Fibroblast of lung (primary cell): ENCODE measurements at places on chromosomes 5 and 9. TPM values are rescaled to one million over a fixed set of nuclear protein-coding genes. Genes with fewer than 3 reads are reported as not detected.

GRCh38 chr5:166031926-166032325 is 2259.5 kb upstream of the WWC1 start:
- no peak overlapping the region for H3K4me3 ChIP-seq
- H3K36me3 ChIP-seq = no peaks in the 10 kb centered on the region
- H3K27ac ChIP-seq = no peak overlapping the region
- H3K4me1 ChIP-seq = no peaks in the 10 kb centered on the region
- no peak for DNase-seq

DNA sequence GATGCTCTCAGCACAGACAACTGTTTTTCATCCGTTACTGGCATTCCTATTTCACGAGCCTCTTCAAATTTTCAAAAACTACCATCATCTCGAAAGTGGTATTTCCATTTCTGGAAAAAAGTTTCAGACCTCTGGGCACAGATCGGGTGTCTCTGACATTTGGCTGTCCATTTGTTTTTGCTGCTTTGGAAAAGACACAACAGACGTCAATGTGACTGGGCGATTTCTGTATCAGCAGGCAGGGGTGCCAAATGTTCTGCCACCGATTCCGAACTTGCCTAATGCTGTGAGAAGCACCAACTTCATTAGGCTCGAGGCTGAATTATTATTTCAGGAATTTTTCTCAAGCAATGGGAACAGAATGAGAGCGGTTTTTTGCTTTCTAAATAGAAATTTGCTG is 105.6 kb downstream of the ARSB start:
- H3K27me3 ChIP-seq = no peaks in the 10 kb centered on the region
- H3K4me3 ChIP-seq = no peak overlapping the region
- no peak for DNase-seq

DNA sequence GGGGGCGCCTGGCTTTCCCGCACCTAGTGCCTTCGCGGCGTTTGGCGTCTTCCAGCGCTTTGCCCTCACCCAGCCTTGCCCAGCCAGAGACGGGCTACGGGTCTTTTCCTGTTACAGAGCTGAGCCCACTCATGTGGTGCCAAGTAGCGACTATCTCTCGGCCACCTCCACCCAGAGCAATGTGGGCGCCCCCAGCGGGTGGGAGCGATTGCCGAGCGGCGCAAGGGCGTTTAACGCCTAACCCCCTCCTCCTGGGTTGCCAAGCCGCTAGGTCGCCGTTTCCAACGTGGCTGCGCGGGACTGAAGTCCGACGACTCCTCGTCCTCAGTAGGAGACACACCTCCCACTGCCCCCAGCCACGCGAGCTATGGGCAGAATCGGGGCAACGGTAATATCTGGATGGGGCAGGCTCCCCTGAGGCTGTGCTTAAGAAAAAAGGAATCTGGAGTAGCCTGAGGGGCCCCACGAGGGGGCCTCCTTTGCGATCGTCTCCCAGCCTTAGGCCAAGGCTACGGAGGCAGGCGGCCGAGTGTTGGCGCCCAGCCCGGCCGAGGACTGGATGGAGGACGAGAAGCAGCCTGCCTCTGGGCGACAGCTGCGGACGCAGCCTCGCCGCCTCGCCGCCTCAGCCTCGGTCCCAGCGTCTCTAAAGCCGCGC is 5.8 kb downstream of the TLX3 start:
- no peak overlapping the region for H3K27ac ChIP-seq
- DNase-seq = no peak
- no peak overlapping the region for H3K4me3 ChIP-seq
- no peaks in the 10 kb centered on the region for H3K4me1 ChIP-seq
- H3K27me3 ChIP-seq = peaks cover 80% of the 10 kb centered on the region

GRCh38 chr5:25286319-25286718 is 641.5 kb upstream of the CDH10 start:
- DNase-seq = no peak
- no peaks in the 10 kb centered on the region for H3K36me3 ChIP-seq
- no peak overlapping the region for H3K4me3 ChIP-seq
- no peaks in the 10 kb centered on the region for H3K4me1 ChIP-seq
- no peak overlapping the region for H3K27ac ChIP-seq

DNA sequence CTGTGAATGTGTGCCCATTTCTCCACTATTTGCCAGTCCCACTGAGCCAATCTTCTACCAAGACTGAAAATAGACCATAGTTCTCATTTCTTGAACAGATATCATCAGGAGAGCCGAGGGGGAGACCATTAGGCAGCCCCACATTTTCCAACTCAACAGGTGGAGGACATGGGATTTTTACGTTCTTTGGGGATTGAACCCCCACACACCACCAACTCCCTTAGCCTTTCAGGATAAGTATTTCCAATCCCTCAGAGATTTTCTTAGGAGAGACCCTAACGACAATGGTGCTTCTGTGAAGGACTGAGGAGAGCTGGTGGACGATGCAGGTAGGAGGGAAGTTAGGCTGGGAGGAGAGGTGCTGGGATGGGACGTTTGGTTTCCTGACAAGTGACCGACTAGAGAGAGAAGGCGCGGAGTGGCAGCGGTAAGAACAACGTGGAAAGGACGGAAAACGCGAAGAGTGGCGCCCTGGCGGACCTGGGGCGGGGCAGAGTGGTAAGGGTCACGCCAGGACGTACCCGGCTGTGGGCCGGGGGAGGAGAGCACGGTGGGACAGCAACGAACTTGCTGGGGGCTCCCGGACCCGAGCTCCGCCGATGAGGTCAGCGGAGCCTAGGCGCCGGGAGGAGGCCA is 681 bp upstream of the CHSY3 start:
- H3K4me3 ChIP-seq = peak overlapping the region; percentile 57
- H3K4me1 ChIP-seq = peaks cover 9% of the 10 kb centered on the region
- no peaks in the 10 kb centered on the region for H3K36me3 ChIP-seq
- no peak for DNase-seq

Gene PCDHGA5
- total RNA-seq = 1.5 and 2.6 TPM in 2 replicates

DNA sequence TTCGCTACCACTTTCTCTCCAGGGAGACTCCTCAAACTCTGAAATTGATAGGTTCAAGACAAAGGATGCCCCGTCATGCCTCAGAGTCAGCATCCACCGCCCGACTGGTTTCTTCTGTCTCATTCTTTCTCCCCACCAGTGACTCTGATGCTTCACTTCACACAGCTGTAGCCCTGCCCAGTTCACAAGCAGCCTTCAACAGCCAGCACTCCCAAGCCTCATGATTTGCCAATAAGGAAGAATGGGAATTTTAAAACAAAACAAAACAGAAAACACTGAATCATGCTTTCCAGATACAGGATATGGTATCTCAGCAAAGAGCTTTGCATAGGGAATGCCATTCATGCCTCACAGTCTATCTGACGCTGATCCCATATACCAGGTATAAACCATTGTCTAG is 371.2 kb upstream of the RORB start:
- no peaks in the 10 kb centered on the region for H3K36me3 ChIP-seq
- no peaks in the 10 kb centered on the region for H3K27me3 ChIP-seq
- no peaks in the 10 kb centered on the region for H3K4me1 ChIP-seq
- H3K4me3 ChIP-seq = no peak overlapping the region
- no peak overlapping the region for H3K27ac ChIP-seq

- peak; percentile 45 for DNase-seq
- no peaks in the 10 kb centered on the region for H3K36me3 ChIP-seq
- no peaks in the 10 kb centered on the region for H3K27me3 ChIP-seq
- peaks cover 3% of the 10 kb centered on the region for H3K4me1 ChIP-seq
- H3K4me3 ChIP-seq = no peak overlapping the region
These were observed 29.2 kb upstream of the ARHGEF28 start for GRCh38 chr5:73596705-73597328.

- H3K36me3 ChIP-seq = no peaks in the 10 kb centered on the region
- DNase-seq = peak; percentile 51
- H3K27me3 ChIP-seq = no peaks in the 10 kb centered on the region
- H3K4me1 ChIP-seq = peaks cover 14% of the 10 kb centered on the region
These were observed 90.1 kb upstream of the DMRT1 start for GRCh38 chr9:751137-752051.

DNA sequence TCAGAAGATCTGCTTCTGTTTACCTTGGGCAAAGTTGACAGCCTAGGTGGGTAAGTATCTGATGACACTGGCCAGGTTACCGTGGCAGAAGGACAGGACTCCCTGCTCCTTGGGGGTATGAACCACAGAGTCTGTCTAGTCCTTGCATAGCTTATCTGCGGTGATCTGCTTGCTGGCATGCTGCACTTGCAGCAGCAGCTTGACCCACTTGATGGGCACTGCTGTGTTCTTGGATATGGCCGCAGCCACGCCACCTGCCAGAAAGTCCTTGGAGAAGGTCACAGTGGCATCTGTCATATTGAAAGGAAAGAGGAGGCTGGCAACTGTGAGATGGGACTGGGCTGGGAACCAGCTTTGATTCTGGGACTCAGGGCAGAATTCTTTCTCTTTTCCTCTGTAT is 35.9 kb upstream of the POC5 start:
- no peaks in the 10 kb centered on the region for H3K27me3 ChIP-seq
- H3K36me3 ChIP-seq = no peaks in the 10 kb centered on the region
- no peaks in the 10 kb centered on the region for H3K4me1 ChIP-seq
- DNase-seq = no peak
- H3K4me3 ChIP-seq = no peak overlapping the region

DNA sequence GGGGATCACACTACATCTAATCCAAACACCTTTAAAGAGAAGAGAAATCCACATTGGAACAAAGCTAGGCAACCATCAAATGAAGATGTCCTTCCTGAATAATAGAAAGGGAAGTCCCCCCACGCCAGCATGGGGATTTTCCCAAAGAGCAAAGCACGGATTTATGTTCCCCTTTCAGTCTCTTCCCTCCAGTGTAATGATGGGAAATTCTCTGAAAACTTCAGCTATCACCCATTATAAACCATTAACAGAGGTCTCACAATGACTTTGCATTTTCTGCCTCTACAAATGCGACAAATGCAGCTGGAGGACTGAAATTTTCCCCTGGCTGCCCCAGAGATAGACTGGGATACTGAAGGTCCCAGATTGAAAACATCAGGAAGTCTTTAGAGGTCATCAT is 368.7 kb downstream of the EFNA5 start:
- no peak for DNase-seq
- no peaks in the 10 kb centered on the region for H3K27me3 ChIP-seq
- no peaks in the 10 kb centered on the region for H3K36me3 ChIP-seq
- no peak overlapping the region for H3K4me3 ChIP-seq
- H3K27ac ChIP-seq = no peak overlapping the region
- no peaks in the 10 kb centered on the region for H3K4me1 ChIP-seq

Gene CTXN3
- not detected in 2 replicates for total RNA-seq

GRCh38 chr9:83936523-83936922 is 15.3 kb upstream of the KIF27 start:
- peaks cover 9% of the 10 kb centered on the region for H3K4me1 ChIP-seq
- H3K27me3 ChIP-seq = no peaks in the 10 kb centered on the region
- H3K36me3 ChIP-seq = no peaks in the 10 kb centered on the region
- DNase-seq = no peak

Gene ZDHHC11B
- under 0.01 TPM in 2 replicates for total RNA-seq

DNA sequence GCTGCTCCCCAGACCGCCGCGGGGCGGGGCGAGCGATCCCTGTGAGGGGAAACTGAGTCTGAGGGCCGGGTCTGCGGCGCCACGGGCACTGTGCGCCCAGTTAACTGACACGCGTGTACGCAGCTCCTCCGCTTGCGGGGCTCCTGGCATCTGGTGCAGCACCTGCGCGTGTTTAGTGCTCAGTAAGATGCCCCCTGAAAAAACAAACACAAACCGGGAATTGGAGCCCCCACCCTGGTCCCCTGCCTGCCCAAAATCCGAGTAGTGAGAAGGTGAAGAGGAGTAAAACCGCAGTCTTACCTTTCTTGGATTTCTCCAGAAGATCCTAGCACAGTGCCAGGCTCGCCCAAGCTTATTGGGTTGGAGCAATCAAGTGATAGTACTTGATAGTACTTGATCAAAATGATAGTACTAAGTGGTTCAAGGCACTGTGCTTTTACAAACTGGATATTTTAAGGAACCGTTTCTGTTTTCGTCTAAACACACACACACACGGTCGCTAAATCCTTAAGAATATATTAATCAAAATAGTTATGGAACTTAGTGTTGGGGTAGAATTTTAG is 2.7 kb upstream of the TRAF1 start:
- DNase-seq = no peak
- H3K27ac ChIP-seq = peak overlapping the region; percentile 43
- no peaks in the 10 kb centered on the region for H3K27me3 ChIP-seq
- H3K36me3 ChIP-seq = no peaks in the 10 kb centered on the region
- peak overlapping the region; percentile 30 for H3K4me3 ChIP-seq
- peaks cover 24% of the 10 kb centered on the region for H3K4me1 ChIP-seq

Gene DMXL1
- total RNA-seq = 45.5 and 59.5 TPM in 2 replicates

- no peak for DNase-seq
- no peak overlapping the region for H3K4me3 ChIP-seq
- H3K27me3 ChIP-seq = no peaks in the 10 kb centered on the region
- H3K36me3 ChIP-seq = no peaks in the 10 kb centered on the region
- H3K4me1 ChIP-seq = no peaks in the 10 kb centered on the region
These were observed 22.5 kb downstream of the CCDC152 start for GRCh38 chr5:42779083-42779482.

DNA sequence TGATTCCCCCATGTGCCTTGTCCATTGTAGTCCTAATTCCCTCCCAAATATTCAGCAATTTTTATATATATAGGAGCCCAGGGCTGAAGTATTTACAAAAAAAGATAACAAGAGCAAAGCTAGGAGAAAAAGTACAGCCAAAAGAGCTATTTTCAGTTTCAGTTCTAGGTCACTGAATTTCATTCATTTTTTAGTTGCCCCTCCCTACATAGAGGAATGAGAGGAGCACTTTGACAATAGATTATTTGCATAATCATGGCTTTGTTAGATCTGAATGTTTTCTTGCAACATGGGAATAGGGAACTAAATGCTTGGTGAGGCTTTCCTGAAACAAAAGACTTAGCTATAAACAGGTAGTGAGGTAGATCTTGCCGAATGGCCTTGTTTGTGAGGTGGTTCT is 15.3 kb upstream of the F2RL2 start:
- no peak overlapping the region for H3K4me3 ChIP-seq
- H3K27ac ChIP-seq = no peak overlapping the region
- H3K27me3 ChIP-seq = no peaks in the 10 kb centered on the region
- no peak for DNase-seq

- H3K27ac ChIP-seq = no peak overlapping the region
- no peaks in the 10 kb centered on the region for H3K36me3 ChIP-seq
- DNase-seq = peak; percentile 22
- no peak overlapping the region for H3K4me3 ChIP-seq
- H3K4me1 ChIP-seq = no peaks in the 10 kb centered on the region
- peaks cover 10% of the 10 kb centered on the region for H3K27me3 ChIP-seq
These were observed 186.0 kb downstream of the PAX5 start for GRCh38 chr9:36847781-36848673.

DNA sequence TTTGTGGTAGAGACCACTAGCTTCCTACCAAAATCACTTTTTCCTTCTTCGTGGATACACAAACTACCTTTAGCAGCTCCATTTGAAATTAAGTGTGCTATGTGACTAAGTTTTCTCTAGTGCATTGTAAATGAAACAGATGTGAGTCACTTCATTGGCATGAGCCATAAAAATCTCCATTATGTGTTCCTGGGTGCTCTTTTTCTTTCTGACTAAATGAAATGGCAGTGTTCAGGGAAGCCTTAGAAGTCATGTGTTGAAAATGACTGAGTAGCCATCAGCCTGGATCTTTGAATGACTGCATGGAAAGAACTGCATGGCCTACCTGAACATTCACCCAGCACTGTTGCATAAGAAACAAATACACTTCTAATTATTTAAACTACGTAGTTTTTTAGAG is 107.9 kb downstream of the NDUFAF2 start:
- H3K4me3 ChIP-seq = no peak overlapping the region
- H3K27me3 ChIP-seq = no peaks in the 10 kb centered on the region
- H3K27ac ChIP-seq = no peak overlapping the region
- peaks cover 8% of the 10 kb centered on the region for H3K4me1 ChIP-seq

Gene IL17B
- not detected in 2 replicates for total RNA-seq
